ENCODE measurements at places on chromosomes 4 and X. TPM values are rescaled to one million over a fixed set of nuclear protein-coding genes. Genes with fewer than 3 reads are reported as not detected.

GRCh38 chrX:66602381-66602938 lies 36.4 kb downstream of the EDA2R start:
- no peak for DNase-seq

DIPK2B gene
- not detected for total RNA-seq

DNA sequence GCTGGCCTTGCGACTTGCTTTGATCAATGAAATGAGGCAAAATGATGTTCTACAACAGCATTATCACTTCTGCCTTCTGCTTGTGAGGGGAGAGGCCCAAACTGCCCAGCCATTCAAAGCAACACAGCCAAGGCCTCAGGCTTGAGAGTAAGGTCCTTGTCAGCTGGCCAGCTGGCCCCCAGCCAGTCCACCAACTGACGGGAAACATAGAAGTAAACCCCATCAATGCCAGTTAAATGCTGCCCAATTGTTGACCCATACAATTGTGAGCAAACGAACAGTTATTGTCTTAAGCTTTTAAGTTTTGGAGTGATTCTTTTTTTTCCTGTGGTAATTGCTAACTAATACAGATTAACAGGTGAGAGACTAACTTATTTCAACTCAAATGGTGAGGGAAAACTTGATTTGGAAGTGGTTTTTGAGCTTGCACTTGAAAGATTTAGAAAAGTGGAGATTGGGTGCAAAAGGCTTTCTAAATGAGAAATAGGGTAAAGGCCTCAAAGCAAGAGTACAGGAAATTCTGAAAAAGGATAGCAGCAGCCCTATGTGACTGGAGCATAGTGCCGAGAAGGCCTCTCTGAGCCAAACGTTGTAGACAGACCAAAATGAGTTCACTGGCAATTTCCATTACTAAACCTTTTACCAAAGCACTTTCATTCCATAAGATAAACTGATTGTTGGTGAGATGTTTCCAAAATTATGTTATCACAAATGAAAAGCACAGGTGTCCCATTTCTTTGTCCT lies 66.9 kb downstream of the ARHGEF38 start:
- no peak for DNase-seq

CTAG2 gene
- not detected for total RNA-seq

DNA sequence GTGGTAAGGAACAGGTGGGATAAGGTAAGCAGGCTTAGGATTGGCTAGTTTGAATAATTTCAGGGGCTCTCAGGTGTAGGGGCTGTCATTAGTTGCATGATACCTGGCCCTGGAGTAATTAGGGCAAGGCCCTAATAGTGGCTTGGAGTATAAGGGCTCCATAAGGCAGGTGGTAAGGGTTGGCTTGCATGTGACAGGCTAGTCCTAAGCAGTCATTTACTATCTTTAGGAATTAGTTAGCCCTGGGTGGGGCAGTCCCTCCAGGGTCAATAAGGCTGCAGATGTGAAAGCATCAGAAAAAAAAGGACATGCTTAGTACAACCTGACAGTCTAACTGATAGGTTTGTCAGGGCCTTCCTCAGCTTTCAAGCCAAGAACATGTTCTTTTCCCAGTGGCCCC lies 7.8 kb upstream of the TMPRSS11D start:
- DNase-seq: no peak

CENPVL2 gene
- 0.49 TPM for total RNA-seq
